ENCODE measurements at places on chromosomes 2 and 18. TPM values are rescaled to one million over a fixed set of nuclear protein-coding genes. Genes with fewer than 3 reads are reported as not detected.

DNA sequence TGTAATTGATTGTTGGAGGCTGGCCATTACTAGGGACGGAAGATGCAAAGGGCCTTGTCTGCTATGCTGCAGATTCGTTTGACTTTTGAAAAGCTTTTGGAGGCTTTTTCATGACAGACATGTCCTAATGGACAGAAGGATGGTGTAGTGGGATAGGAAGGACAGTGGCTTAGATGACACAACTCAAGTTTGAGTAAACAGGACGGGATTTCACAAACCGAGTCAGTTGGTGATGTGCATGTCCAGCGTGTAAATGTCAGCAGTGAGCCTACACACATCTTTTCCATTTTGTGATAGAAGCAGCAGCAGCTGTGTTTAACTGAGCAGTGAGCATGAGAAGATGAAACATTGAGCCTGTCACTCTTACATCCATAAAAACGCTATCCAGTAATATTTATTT lies 76.0 kb downstream of the NCK2 start:
- no peak for DNase-seq

DNA sequence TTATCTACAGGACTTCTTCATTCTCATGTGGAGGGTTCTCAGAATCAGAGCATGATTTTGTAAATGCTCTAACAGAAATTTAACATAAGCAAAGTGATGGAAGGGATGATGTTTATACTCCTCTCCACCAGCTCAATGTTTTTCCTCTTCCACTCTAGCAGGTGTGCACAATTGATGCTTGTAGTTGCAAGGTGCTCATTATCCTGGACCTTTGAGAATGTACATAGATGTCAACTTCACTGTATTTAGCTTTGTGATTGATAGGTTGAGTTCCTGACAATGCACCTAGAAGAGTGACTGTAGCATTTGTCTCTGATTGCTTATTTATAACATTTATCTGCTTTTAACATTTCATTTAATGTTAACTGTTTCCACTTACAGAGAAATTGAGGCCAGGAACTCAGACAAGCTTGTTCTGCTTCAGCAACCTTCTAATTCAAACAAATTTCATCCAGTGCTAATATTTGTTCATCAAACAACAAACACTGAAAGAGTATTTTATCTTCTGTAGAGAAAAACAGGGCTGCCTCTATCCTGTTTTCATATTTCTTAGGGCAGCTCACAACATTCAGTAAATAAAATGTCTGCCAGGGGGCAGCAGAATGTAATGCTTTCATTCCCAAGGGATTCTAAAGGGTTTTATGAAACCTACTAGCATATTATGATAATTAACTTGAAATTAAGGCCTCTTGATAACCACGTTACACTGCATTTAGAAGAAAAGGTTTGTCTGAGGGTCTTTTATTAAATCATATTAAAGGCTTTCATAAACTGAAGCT lies 127.9 kb upstream of the NOL4 start:
- DNase-seq: peak; percentile 16

- DNase-seq: no peak
These were observed 219.7 kb downstream of the NDUFA10 start for GRCh38 chr2:239805414-239805813.

Gene SPHKAP
- 1.1 TPM for polyA plus RNA-seq

DNA sequence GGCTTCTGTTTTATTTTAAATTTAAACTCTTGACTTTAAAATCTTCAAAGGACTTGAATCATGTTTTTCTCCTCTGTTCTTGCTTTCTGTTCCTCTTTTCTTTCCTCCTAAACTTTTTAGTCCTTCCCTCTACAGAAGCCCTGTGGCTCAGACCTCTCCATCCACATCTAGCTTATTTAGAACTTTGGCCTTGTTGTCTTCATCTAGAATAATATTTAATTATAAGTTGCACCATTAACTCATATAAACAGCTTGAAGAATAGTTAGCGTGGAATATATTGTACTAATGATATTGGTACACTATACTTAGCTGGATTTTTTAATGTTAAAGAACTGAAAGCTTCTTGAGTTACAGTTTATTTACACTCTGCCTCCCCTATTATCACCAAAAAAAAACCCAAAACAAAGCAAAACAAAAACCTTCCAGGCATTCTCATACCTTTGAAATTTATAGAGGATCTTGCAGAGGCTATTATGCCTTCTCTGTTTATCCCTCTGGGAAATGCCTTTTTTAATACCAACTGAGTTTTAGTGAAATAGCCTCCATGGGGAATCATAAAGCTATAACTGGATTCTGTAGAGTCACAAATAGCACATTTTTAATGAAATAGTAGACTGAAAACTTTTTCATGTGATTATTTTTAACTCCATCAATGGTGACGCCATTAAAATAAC lies 9.2 kb upstream of the CCDC141 start:
- no peak for DNase-seq

Gene LBX2
- polyA plus RNA-seq: 0.85 TPM

GRCh38 chr2:21837168-21837960 lies 713.6 kb downstream of the TDRD15 start:
- DNase-seq: no peak

DNA sequence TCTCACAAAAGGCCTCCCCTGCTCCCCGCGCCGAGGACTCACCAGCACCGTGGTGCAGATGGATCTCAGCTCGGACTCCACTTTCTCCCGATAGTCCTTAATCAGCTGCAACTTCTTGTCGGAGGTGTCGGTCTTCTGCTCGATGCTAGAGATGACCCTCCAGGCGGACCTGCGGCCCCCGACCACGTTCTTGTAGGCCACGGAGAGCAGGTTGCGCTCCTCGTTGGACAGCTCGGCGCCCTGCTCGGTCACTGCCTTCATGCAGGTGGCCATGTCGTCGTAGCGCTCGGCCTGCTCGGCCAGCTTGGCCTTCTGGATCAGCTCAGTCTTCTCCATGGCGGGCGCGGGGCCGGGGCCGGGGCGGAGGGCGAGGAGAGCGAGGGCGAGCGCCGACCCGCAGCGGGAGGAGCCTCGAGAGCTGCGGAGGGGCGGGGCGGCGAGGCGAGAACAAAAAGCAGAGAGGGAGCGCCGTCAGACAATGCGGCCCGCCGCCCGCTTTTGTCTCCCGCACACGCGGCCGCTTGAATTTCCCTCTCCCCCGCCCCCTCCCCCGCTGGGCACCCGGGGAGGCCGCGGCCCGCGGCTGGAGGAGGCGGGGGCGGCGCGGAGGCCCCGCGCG lies 571 bp downstream of the YWHAQ start:
- DNase-seq: peak; percentile 75

Gene GPN1
- polyA plus RNA-seq: 64.2 TPM

- DNase-seq: no peak
These were observed 9.9 kb upstream of the NFATC1 start for GRCh38 chr18:79385708-79386341.

GRCh38 chr2:20172273-20173055 lies 52.5 kb downstream of the SDC1 start:
- no peak for DNase-seq

DNA sequence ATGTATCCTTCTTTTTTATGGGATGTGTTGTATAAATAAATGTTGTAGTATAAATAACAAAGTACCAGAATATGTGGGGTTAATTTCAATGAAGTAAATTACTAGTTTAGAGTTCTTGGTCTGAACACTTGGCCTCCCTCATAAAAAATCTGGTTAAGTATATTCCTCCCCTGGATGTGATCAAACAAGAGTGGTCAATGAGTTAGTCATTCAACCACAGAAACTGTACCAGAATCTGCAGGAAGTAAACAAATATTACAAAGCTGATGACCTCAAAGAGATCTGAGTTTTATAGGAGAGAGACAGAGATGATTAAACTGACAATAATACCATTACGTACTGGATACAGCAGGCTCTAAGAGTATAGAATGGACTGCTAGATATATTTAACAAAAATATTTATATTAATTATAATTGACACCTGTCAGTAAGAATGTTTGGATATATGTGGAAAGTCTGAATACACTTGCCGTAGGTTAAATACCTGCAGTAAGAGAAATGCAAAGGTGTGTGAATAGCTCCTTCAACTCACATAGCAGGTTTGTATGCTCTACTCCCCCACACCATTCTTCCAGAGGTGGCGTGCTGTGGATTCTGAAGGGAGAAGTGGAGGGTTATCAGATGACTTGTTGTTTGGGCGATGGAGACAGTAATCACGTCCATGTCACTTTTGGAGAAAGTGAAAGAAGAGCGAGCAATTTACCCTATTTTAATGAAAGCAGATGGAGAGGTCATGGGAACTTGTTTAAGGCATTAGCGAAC lies 108.3 kb upstream of the LRATD1 start:
- no peak for DNase-seq

DNA sequence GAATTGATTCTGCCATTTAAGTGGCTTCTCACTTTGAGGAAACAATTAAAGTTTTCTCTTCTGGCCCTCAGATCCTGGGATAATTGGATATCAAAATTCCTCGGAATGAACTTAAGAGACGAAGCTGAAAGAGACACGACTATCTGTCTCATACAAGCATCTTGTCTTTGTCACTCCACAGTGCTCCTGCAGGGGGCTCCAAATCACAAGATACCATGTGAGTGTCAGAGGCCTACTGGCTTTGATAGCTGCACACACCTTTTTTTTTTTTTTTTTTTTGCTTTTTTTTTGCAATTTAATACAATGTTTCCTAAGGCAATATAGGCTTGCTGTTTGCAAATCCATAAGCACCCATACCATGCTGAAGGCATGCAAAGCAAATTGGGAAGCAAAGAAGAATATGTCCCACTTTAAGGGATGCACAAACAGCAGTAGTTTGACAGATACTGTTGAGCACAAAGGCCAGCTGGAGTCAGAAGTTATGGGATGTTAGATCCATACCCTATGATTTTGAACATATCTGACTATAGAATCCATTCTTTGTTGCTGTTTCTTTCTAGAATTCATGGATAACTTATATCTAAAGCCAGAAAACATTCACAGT lies 109.0 kb upstream of the CBLN2 start:
- no peak for DNase-seq

- DNase-seq: no peak
These were observed 66.9 kb downstream of the ACVR1 start for GRCh38 chr2:157809212-157809611.

DNA sequence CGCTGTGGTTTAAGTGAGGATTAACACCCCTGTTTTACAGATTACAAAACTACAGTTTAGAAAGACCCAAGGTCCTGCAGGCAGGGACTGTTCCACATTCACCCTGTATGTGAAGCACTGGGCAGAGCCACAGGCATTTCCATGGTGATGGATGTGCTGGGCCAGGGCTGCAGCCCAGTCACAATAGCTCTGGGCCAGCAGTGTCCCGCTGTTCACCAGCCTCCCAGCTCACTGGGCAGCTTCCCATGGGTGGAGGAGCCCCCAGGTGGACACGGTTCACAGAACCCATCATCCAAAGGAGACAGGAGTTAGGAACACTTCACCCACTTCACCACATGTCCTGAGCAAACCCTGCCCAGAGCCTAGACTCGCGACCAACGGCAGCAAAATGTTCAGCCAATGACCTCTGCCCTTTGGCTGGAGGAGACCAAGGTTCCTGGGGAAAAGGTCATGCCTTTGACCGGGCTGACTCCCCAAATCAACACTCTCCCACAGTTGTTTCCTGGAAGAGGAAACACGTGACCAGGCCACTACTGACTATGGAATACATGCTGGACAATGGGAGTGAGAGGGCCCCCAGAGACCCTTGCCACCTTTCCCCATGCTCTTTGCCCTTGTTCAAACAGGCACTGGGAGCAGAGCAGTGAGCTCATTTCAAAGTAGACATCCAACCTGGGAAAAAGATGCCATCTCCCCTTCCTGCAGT lies 28.0 kb upstream of the SLC35F6 start:
- no peak for DNase-seq

Gene ITPRIPL1
- polyA plus RNA-seq: 5.5 TPM

DNA sequence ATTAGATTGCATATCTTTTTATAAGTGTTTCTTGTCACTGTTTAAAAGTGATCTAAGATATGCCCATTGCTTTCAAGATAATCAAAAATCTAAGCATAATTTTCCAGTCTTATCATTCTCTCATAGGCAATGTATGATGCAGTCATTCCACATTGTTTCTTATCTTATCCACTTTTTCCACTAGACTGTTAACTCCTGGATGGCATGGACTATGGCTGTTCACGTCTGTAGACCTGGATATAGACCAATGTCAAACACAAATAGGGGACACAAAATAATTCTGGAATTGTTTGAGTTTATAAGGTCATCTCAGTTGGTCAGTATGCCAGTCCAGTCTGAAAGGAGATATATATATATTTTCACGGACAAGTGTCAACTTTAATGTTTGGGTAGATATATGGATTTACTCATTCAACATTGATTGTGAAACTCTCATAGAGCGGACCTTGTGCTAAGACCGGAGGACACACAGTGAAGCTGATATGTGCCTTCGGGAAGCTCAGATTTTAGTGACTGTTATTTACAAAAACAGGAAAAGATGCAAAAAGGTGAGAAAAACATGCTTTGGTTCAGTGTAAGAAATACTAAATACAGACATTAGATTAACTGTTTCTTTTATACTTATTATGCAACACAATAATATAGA lies 689.4 kb upstream of the SLC8A1 start:
- no peak for DNase-seq

GRCh38 chr2:16244153-16244965 lies 304.0 kb downstream of the MYCN start:
- DNase-seq: no peak

Gene PMAIP1
- polyA plus RNA-seq: 3.4 TPM

DNA sequence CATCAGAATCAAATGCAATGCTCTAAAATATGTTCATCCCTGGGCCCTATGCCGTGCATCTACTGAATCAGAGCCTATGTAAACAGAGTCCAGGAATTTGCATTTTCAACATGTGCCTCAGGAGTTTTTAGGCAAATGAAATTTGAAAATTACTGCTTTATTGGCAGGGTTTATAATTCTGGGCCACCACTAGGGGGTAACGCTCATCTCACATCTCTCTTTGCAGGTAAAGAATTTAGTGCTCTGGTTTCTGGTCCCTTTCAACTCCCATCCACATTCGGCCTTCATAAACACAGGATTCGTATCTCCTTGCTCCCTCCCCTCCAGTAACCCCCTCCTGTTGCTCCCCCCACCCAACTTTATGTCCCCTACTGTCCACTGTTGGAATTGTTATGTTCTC lies 49.3 kb downstream of the LYPD6B start:
- DNase-seq: no peak

- no peak for DNase-seq
These were observed 713 bp downstream of the ATOH8 start for GRCh38 chr2:85754313-85755095.

DNA sequence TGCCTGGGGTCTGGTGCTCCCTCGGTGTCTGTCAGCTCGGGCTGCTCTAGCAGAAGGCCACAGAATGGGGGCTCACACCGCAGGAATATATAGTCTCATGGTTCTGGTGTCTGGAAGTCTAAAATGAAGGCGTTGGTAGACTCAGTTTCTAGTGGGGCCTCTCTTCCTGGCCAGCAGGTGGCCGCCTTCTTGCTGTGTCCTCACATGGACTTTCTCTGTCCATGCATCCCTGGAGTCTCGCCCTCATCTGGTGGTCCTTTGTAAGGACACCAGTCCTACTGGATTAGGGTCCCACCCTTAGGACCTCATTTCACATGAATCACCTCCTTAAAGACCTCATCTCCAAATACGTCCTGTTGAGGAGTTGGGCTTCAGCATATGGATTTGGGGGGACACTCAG lies 65.7 kb downstream of the RRM2 start:
- no peak for DNase-seq

GRCh38 chr2:84971510-84972206 lies 697 bp downstream of the KCMF1 start:
- DNase-seq: peak; percentile 27
